Stimulated activated CD4-positive, alpha-beta T cell treated with anti-CD3 and anti-CD28 coated beads, TNF-alpha, amount 100 ng/mL, for 1 hour (primary cell): ENCODE measurements at places on chromosomes 2 and 18.

DNA sequence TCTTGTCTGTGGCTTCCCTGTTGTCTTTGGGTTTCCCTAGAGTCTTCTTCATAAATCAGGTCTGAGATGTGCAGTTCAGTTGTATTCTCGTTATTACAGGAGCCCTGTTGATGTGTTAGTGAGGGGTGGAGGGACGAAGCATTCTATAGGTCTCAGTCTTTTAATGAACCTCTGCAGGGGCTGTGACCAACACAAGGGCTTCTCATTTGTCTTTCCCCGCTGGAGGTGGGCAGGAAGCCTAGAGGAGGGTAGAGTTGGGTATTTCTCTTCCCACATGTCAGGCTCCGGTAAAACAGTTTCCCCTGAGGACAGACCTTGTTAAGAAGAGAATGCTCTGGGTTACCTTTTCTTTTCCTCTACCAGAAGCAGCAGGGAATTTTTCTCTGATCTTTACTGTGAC lies 31.2 kb downstream of the PROC start:
- no peak for DNase-seq

GRCh38 chr18:44914028-44914427 lies 233.3 kb downstream of the SETBP1 start:
- DNase-seq = no peak

- no peak for DNase-seq
These were observed 236.4 kb downstream of the HDAC4 start for GRCh38 chr2:239164335-239164871.

- no peak for DNase-seq
These were observed 21.3 kb downstream of the ITGA6 start for GRCh38 chr2:172448544-172449267.

DNA sequence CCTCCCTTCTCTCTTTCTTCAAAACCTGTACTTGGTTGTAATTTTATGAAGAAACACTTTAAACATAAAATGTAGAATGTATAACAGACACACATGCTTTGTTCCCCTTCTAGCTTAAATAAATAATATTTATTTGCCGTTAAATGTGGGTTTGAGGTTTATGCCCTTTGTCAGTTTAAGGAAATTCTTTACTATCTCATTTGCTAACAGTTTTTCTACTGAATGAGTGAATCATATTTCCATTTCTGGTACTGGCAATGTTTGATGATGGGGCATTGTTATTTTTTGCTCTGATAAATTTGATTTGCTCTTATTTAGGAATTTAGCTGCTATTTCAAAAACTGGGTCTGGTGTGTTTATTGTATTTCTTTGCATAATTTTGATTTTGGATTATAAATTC lies 555.6 kb downstream of the CCDC85A start:
- no peak for DNase-seq

- DNase-seq = no peak
These were observed 1599.2 kb upstream of the TMEFF2 start for GRCh38 chr2:193793914-193794313.

DNA sequence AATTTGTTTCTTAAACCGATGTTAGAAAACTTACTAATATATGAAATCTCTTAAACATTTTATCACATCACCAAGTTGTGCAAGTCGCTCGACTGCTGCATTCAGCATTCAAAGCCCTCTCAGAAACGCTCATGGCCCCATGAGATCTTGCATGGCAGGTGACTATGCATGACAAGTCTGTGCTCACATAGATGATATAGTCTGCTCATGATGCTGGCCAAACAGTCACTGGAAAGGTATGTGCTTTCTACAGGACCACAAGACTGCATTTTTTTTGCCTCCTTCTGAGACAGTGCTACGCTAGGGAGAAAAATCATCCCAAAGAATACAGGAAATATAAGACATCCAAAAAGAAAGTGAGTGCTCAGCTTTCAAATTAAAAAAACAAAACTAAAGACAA lies 98.3 kb upstream of the ZBTB14 start:
- no peak for DNase-seq

DNA sequence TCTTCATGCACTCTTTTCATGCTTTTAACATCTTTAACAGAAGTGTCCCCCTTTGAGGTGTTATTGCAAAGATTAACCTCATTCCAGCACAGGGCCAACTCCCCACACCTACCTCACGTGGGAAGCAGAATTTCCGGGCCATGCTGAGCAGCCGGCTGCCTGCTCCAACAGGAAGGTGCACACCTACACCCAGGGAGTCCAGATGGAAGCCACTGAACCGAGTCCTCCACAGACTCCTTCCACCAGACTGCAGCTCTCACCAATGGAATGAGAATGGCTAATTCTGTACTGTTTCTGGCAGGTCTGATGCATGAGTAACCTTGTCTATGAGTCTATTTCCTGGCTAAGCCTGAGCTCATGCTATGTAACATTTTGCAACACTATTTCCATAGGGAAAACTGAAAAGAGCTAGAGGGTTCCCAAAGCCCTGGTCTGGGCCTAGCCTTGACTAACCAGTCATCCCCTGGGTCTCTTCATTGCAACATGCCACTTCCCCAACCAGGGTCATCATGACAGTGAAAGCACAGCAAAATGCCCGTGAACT lies 11.0 kb downstream of the ERFE start:
- no peak for DNase-seq

- no peak for DNase-seq
These were observed 14.8 kb downstream of the ZAP70 start for GRCh38 chr2:97728091-97728731.

- DNase-seq = no peak
These were observed 409.8 kb upstream of the SMIM21 start for GRCh38 chr18:75837316-75837715.

DNA sequence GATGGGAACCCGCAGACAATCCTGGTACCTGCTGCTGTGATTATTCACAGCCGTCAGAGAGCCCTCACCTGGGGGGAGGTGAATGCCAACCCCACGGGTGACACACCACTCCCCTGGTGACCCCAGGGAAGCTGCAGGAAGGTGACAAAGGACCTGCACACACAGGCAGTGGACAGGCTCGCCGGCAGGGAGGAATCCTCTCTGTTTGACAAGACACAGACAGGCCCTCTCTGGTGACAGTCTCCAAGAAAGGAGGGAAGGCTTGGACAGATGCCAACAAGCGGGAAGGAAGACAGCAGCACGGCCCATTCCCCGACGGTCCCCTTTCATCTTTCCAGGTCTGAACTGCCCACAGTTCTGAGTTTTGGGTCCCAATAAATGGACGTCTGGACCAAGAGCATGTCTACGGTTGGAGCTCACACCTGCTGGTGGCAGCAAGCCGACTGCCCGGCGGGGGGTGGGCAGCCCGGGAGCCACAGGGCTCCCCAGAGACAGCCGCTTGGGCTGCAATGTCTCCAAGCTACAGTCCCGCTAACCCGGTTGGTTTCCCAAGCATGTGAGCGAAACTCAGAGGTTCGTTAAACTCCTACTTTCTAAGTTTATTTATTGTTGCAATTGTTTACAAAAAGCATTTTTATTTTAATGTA lies 31.8 kb downstream of the HDAC4 start:
- no peak for DNase-seq

- no peak for DNase-seq
These were observed 36.4 kb downstream of the WDSUB1 start for GRCh38 chr2:159249990-159250715.

- no peak for DNase-seq
These were observed 233.7 kb downstream of the MYO3B start for GRCh38 chr2:170411660-170412059.

- no peak for DNase-seq
These were observed 1550.8 kb upstream of the PIK3C3 start for GRCh38 chr18:40404284-40404683.

- no peak for DNase-seq
These were observed 97.0 kb upstream of the SLC35G4 start for GRCh38 chr18:11512096-11513025.

GRCh38 chr2:108304975-108305374 lies 16.3 kb downstream of the SULT1C2 start:
- no peak for DNase-seq

GRCh38 chr2:41294331-41294730 lies 753.5 kb upstream of the PKDCC start:
- no peak for DNase-seq

DNA sequence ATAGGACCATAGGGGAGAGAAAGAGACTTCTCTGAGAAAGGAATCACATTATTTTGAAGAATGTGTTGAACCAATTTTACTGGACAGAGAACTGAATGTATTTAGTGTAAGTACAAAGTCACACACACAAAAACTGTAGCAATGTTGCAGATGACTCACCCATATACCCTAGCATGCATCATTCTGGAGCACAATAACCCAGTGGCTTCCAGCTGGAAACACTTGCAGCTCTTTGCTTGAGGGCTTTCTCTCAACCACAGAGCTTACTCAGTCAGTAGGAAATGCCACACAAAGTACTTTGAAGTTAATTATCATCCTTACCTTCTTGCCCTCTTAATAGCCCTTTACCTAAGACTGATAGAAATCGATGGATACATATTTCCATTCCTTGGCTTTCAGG lies 760.0 kb upstream of the FSHR start:
- DNase-seq = no peak

DNA sequence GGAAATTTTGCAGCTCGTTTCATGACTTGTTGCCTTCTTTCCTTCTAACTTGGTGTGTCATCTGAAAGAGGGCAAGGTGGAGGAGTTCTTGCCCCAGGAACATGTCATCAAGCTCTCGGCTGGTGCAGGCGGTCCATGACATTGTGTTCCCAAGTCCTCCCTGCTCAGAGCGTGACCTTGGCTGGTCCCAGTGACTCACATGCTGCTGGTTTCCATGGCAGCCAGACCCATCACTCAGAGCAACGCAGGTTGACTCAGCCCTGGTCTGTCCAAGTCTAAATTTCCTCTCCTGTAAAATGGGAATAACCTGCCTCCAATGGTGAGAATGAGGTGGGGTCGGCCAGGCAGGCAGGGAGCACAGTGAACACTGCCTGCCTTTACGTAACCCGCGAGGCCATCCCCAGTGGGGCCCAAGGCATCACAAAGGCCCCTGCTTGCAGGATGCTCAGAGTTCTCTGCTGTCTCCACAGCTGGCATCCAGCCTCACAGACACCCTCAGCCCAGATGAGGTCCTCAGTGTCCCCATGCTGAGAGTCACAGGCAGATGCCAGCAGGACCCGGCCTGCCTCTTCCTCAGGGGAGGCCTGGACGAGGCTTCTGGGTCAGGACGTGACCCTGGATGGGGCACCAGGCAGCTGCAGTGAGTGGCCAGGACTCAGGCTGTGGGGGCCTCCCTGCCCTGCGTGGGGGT lies 143.7 kb downstream of the TPO start:
- DNase-seq = no peak

- no peak for DNase-seq
These were observed 26.5 kb downstream of the AQP12B start for GRCh38 chr2:240655931-240656886.

GRCh38 chr2:42040643-42041278 lies 7.1 kb upstream of the PKDCC start:
- DNase-seq = no peak

GRCh38 chr2:232483311-232483922 lies 4.2 kb downstream of the ECEL1 start:
- no peak for DNase-seq

DNA sequence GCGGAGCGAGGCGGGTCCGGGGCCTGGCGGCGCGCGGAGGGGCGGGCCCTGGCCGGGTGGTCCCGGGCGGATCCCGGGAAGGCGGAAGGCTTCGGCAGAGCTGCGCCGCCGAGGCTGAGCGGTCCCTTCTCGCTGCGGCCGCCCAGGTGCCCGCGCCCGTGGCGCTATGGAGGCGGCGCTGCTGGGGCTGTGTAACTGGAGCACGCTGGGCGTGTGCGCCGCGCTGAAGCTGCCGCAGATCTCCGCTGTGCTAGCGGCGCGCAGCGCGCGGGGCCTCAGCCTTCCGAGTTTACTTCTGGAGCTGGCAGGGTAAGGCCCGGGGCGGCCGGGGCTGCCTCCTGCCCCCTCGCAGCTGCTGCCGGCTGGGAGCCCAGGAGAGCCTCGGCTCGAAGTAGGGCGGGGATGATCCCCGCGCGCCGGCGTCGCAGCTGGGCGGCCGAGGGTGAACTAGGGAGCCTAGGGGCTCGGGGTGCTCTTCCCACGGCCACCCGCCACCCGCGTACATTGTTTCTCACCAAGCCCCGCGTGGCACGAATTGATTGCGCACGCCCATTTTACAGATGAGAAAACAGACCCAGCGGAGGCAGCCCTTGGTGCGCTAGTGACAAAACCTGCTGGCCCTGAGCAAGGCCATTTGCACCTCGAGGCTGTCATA lies at the start of gene SLC66A3:
Gene SLC66A3, plus strand, starts transcription at position 87 of the 655 bp plus-strand sequence. Its CDS starts 80 bp downstream, at position 167.
- DNase-seq = no peak

DNA sequence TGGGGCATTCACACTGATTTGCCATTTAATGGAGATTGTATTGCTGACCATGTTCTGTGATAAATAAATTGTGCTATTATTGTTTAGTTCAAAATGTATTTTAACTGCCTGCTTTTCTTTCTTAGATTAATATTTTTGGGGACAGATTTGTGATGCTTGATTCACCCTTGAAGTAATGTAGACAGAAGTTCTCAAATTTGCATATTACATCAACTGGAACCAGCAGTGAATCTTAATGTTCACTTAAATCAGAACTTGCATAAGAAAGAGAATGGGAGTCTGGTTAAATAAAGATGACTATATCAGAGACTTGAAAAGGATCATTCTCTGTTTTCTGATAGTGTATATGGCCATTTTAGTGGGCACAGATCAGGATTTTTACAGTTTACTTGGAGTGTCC lies 1.8 kb downstream of the DNAJC10 start:
- no peak for DNase-seq

- no peak for DNase-seq
These were observed 679.0 kb upstream of the ID2 start for GRCh38 chr2:8002765-8003393.

- DNase-seq = no peak
These were observed 1.2 kb downstream of the RTKN start for GRCh38 chr2:74440378-74441169.

DNA sequence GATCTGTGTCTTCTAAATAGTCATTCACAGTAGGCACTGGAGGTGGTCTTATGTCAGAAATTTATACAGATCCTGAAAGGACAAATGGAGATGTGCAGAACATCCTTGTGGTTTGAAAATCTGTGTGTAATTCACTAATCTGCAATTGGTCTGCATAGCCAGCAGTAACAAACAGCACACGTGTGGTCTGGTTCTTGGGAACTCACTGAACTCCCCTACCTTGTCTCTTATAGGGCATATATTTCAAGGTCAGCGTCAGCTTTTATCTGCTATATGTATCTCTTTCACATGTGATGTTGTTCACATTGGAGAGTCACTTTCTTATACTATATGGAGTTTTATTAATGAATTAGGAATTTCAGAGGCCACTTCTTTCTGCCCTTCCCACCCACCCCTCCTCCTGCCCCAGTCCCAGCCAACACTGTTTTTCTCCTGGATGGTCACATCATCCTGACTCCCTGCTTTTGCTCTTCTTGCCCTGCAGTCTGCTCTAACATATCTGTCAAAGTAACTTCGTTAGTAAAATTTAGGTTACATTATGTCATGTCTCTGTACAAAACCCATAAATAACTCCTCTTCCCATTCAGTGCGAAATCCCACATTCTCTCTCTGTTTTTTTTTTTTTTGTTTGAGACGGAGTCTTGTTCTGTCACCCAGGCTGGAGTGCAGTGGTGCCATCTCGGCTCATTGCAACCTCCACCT lies 35.4 kb upstream of the CABYR start:
- no peak for DNase-seq

GRCh38 chr2:160425434-160426151 lies 68.0 kb downstream of the RBMS1 start:
- DNase-seq = no peak

- DNase-seq = no peak
These were observed 16.2 kb downstream of the AQP12A start for GRCh38 chr2:240707821-240708220.
